Epithelial cell of proximal tubule (primary cell): ENCODE measurements at places on chromosomes 7 and 10.

DNA sequence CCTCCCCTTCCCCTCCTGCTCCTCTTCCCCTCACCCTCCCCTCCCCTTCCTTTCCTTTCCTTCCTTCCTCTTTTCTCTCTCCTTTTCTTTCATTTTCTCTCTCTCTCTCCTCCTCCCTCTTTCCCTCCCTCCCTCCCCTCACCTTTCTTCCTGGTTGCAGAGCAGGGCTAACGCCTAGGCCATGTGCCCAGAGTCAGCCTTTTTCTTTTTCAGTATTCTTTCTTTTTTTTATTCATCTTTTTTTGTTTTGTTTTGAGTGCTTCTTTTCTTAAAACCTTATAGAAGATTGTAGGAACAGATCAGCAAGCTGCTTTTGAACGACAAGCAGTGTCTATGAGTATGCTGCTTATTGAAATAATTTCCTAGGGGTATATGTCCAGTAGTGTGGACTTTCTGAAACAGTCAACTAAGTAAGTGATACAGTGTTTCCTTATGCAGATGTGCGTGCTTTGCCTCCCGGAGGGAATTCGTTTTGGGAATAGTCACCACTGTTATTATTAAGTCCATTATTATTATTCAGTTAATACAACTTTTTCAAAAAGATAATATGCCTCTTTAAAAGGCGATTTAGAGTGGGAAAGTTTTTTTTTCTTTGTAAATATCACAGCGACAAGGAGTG is 219.2 kb downstream of the CAMK1D start:
- DNase-seq, result no peak

DNA sequence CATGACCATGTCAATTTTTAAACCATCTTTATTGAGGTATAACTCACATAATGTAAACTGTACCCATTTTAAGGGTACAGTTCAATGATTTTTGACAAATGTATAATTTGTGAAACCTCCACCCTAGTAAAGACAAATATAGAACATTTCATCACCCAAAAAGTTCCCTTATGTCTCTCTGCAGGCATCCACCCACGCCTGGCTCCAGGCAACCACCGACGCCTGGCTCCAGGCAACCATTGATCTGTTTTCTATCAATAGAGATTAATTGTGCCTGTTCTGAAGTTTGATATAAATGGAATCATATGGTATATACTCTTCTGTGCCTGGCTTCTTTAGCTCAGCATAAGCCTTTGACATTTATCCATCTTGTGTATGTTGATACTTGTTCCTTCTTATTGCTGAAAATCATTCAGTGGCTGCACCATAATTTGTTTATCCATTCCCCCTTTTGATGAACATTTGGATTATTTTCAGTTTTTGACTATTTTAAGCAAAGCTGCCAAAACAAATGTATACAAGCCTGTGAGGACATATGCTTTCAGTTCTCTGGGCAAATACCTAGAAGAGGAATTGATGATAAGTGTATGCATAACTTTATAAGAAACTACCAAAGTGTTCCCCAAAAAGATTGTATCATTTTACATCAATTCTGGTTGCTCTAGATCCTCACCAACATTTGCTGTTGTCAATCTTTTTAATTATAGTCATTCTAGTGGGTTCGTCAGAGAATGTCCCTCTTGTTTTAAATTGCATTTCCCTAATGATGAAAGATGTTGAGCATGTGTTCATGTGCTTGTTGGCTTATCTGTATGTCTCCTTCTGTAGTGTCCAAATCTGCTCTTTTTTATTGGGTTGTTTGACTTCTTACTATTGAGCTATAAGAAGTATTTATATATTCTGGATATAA is 55.7 kb upstream of the HECTD2 start:
- DNase-seq, result no peak

- DNase-seq, result no peak
These were observed 789.0 kb downstream of the PHTF2 start for GRCh38 chr7:78587443-78588044.

- DNase-seq, result no peak
These were observed 70.4 kb downstream of the TCF7L2 start for GRCh38 chr10:113020475-113020753.

GRCh38 chr7:25906003-25906402 is 246.0 kb upstream of the NFE2L3 start:
- DNase-seq, result no peak

DNA sequence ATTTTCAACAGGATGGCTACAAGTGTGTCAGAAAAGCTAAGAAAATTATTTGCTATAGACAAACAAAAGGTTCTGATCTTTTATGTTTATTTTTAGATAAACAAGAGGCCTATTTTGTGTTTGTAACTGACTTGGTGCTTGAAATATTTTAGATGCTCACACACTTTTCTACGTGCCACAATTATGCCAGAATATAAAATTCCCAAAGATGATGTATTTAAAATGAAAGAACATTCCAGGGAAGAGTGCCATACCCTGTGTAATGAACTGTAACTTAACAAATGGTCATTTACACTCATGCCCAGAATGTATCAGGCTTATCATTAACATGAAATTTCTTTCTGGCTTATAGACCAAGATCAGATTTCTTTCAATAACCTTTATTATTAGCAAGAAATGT is 144.9 kb upstream of the MTPN start:
- no peak for DNase-seq

- DNase-seq, result no peak
These were observed 8.5 kb downstream of the NT5C2 start for GRCh38 chr10:103184615-103185014.
